AG04449 (cell line): ENCODE measurements at places on chromosomes 16 and 17.
A peak's percentile ranks its signal among the peaks of the same experiment; 100 is the strongest.

- DNase-seq, result no peak
Measured at GRCh38 chr17:70881093-70881492, 711.8 kb downstream of the KCNJ2 start.

DNA sequence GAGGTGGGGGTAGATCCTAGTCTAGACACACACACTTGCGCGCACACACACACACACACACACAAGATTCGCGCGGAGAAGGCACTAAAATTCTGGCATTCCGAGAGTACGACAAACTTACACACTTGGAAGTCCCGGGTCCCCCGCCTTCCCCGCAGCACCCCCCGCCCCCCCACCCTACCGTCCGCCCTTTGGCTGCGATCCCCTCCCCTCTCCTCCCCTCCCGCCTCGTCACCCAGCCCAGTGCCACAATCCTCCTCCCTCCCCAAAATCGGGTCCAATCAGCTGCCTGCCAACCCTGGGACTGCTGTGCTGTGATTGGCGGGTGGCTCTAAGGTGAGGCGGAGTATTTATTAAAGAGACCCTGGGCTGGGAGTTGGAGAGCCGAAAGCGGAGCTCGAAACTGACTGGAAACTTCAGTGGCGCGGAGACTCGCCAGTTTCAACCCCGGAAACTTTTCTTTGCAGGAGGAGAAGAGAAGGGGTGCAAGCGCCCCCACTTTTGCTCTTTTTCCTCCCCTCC lies at the start of gene SOX9:
Gene SOX9, plus strand, starts transcription at position 379 of the 522 bp plus-strand sequence. CDS start 372 bp downstream, outside the sequence.
- peak; percentile 42 for DNase-seq

- no peak for DNase-seq
Measured at GRCh38 chr16:78996790-78997189, 603.7 kb downstream of the MAF start.

GRCh38 chr16:27947696-27948095 lies 115.8 kb downstream of the GSG1L start:
- no peak for DNase-seq

- DNase-seq, result no peak
Measured at GRCh38 chr16:62863139-62863538, 826.9 kb upstream of the CDH8 start.

GRCh38 chr16:79677799-79678530 lies 77.4 kb upstream of the MAF start:
- no peak for DNase-seq

- DNase-seq, result no peak
Measured at GRCh38 chr17:49406421-49407061, 8.1 kb downstream of the PHB1 start.
